ENCODE measurements at places on chromosomes 2 and 18.
A peak's percentile ranks its signal among the peaks of the same experiment; 100 is the strongest.

DNA sequence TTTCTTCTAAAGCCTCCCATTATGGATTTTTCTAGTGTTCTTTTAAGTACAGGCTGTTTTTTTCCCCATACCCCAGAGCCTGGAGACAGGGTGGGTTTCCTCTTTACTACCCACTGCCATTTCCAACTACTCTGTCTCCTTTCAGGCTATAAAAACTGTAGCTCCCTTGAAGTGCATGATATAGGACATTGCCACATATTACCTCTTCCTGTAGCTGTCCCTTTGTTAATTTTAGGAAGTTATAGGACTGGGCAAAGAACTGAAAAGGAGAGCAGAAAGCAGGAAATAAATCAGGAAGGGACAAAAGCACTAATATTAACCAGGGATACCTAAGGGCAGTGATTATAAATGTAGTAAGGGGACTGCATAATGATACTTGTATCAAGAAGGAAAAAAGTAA is 54.1 kb downstream of the VIL1 start:
- no peak for DNase-seq

GRCh38 chr2:77161009-77161408 is 361.2 kb downstream of the LRRTM4 start:
- peak; percentile 31 for DNase-seq

DNA sequence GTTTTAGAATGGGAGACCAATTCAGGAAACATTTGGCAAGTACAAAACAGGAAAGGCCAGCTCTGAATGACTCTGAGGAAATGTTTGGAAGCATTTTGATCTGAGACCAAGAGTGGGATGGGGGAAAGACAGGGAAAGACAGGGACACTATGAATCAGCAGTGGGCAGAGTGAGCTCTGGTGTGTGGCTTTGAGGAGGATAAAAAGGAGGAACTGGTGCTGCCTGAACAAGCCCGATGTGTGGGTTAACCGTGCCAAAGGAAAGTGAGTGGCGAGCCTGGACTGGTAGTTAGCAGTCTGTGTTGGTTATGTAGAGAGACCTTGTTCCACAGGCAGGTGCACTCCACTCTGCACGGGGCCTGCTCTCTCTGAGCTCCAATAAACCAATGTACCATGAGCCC is 5.3 kb downstream of the MFSD6 start:
- DNase-seq, result no peak

- peak; percentile 98 for DNase-seq
Observed at GRCh38 chr2:240560480-240561324, 545 bp downstream of the DUSP28 start.

GRCh38 chr2:67256892-67257291 is 140.2 kb upstream of the ETAA1 start:
- no peak for DNase-seq

DNA sequence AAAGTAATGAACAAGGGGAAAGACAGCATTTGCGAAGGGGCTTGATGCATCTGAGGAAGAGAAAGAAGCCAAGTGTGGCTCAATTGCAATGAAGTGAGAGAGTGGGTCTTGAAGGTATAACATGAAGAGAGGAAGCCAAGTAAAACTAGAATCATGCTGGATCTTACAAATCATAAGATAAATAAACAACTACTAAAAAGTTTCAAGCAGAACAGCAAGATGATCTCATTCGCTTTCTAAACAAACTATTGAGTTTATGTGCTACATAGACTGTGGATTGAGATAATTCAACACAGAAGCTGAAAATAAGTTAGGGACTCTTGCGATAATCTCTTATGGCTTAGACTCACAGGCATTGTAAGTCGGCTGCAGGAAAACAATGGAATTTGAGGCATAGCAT is 1310.5 kb upstream of the NRXN1 start:
- DNase-seq, result no peak

GRCh38 chr2:29573612-29574011 is 347.8 kb downstream of the ALK start:
- DNase-seq, result no peak

DNA sequence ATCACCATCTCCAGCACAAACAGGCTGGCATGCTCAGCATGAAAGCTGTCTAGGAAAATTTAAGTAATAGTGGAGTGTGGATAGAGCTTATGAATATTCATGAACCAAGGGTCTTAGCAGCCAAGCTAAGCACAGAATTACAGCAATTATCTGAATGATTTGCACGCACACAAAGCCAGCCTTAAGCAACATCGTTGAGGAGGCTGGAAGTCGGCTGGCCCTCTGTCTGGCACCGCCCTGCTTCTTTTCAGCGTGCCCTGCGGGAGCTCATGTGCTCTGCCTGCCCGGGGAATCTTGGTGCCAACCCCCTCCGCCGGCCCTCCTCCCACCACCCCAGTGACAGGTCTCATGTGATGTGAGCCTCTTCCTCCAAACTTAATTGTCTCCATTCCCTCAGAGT is 540.1 kb downstream of the CMPK2 start:
- no peak for DNase-seq

DNA sequence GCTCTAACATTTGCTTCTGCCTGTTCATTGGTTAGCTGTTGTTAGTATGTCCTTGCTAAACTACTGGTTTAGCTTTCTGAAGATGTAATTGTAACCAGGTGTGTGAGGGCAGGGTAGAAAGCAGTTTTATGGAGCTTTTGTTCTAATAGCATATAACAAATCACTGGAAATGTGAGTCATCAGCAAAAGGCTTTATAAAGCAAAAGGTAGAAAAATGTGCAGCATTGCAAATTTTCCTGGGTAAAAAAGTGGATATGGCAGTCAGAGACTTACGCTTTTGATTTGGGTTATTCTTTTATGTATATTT is 85.3 kb downstream of the ZNF407 start:
- no peak for DNase-seq

DNA sequence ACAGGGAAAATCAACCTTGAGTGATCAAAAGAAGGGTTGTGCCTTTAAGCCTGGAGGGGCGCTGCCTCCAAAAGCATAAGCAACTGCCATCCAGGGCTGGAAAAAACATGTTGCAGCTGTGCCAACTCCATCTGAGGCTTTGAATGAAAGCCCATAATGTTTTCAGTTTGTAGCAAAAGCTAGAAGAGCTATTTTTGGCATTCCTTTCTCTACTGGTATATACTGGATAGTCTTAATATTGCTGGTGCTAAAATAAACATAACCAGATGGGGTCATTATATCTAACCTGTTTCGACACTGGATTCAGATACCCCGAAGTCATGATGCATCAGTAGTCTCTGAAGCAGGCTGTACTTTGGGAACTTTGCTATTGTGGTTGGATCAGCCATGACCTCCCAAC is 25.1 kb downstream of the ANXA4 start:
- DNase-seq, result no peak

- no peak for DNase-seq
Observed at GRCh38 chr18:54529444-54529843, 61.6 kb upstream of the DYNAP start.

DNA sequence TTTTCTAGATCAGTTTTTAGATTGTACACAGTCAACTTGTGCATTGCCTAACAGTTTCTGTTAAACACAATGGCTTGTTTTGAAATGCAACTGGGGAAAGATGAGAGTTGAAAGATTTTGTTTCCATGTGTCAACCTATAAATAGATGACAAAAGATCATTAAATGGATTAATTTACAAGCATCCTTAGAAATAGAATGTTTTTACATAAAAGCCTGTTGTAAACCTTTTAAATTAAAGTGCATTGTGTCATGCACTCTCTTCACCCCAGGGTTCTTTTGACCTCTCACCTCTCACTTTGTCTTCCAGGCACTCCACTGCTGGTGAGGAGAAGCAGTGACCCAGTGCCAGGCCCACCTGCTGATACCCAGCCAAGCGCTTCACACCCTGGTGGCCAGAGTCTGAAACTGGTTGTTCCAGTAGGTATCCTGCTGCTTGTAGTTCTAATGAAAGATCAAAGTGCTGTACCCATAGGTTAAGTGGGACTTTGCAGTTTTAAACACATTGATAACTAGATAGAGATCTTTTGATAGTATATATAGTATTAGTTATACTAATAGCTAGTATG is 502.1 kb downstream of the PARD3B start:
- no peak for DNase-seq

- DNase-seq, result no peak
Observed at GRCh38 chr2:150880986-150881385, 380.7 kb downstream of the RBM43 start.

DNA sequence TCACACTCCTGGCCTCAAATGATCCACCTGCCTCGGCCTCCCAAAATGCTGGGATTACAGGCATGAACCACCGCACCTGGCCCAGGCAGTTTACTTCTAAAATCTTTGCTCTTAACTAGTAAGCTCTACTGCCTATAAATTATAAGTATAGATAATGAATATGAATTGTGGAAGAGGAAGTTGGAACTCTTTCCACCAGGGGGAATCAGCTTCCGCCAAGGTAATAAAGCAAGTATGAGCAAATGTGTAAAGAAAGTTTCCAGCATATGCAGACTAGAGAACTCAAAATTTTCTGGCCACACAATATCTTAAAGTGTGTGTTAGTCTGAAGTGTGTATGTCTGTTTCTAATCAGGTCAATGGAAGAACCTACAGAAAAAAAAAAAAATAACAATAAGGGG is 68.1 kb downstream of the RMDN2 start:
- peak; percentile 30 for DNase-seq

DNA sequence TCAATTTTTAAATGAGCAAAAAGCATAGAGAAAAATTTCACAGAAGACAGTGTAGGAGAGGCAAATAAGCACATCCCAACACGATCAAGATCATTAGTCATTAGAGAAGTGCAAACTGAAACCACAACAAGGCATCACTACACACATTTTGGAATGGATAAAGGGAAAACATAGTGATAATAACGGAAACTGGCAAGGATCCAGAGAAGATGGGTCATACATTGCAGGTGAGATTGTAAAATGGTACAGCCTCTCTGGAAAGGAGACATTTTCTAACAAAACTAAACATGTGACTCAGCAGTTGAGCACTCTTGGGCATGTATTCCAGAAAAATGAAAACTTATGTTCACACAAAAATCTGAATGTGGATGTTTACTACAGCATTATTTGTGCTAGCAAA is 98.3 kb upstream of the TMEM17 start:
- DNase-seq, result no peak

GRCh38 chr2:101415884-101416283 is 28.6 kb upstream of the CREG2 start:
- DNase-seq, result no peak

- no peak for DNase-seq
Observed at GRCh38 chr2:16044946-16045456, 104.7 kb downstream of the MYCN start.

GRCh38 chr18:24811950-24812681 is 351.7 kb downstream of the HRH4 start:
- no peak for DNase-seq

- DNase-seq, result peak; percentile 59
Observed at GRCh38 chr2:55419233-55419678, 400 bp downstream of the CCDC88A start.

DNA sequence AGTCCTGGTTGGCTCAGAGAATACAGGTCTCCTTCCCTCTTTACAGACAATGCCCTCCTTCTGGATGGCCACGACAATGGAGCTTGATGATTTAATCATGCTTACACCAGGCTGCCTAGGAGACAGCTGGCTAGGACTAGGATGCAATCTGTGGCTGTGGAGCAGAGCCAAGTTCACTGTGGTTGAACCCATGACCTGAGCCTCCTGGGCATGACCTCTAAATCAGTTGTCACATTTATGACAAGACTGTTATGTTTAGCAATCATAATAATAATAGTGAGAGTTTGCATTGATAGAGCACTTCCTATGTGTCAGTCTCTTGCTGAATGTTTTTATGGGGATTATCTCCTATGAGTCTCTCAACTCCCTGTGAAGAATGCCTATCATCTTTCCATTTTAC is 244.1 kb downstream of the ICOS start:
- DNase-seq, result no peak

GRCh38 chr2:16287281-16287680 is 346.9 kb downstream of the MYCN start:
- no peak for DNase-seq

DNA sequence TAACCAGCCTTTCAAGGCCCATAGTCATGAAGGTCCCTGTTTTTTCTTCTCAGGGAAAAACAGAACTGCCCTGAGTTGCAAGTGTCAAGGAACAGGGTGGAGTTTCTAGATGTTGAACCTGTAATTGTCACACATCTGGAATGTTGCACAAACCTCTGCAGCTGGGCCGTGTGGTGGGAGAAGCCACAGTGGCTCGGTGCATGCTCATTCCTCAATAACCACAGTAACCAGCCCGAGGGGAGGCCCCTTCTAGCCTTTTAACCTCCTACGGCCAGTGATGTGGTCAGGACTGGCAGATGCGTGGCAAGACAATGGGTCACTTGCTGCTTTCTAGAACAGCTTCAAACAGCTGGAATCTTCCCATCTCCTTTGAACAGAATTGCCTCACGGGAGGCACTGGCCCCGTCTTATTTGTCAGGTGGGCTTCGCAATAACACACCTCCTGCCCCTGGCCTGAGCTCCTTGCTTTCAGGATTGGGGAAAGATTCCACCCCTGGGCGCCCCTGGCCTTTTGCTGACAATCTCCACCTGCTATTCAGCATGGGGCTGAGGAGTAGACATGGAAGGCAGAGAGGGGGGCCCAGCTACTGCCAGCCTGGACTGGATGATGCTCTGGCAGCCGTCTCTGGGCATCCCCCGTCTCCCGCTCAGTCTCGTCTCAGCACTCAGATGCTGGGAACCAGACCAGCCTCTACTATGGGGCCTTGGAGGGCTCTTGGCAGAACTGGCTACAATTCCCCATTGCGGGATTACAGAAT is 102.9 kb downstream of the KLHL29 start:
- DNase-seq, result no peak

DNA sequence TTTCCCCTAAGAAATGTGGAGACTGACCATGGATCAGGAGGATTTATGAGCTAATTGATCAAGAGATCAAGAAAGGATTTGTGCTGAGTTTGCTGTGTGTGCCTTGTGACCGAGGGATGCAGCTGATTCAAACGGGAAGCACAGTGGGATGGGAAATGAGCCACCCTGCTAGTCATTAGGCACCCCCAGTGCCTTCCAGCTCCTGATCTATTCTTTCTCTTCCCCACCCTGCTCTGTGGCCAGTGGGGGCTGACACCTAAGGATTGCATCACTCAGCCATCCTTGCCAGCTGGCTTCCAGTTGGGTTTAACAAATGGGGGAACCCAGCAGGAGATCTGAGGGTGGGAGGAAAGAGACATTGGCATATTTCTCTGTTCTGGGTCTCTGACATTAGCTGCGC is 132.2 kb upstream of the CXCR4 start:
- no peak for DNase-seq

GRCh38 chr2:158489366-158490112 is 32.8 kb downstream of the PKP4 start:
- no peak for DNase-seq

DNA sequence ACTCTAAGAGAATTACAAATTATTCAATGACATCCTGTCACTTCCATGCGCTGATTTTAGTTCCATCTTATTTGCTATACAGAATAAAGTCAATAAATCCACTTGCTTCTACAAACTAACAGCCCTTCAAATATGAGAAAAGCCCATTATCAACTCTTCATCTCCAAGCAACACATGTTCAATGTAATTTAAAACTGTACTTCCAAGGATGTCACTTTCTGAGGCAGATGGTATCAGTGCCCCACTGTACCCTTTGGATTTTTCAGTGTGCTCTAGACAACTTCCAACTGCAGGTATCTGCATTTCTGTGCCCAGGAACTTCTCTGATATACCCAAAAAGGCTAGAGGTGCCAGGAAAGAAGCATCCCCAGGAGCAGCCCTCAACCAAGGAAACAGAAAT is 87.6 kb downstream of the SMAD2 start:
- no peak for DNase-seq

- no peak for DNase-seq
Observed at GRCh38 chr2:217797661-217798069, 205.1 kb downstream of the TNS1 start.

All from ACHN (cell line).